ENCODE measurements at places on chromosomes 7 and 10. TPM values are rescaled to one million over a fixed set of nuclear protein-coding genes. Genes with fewer than 3 reads are reported as not detected.

DNA sequence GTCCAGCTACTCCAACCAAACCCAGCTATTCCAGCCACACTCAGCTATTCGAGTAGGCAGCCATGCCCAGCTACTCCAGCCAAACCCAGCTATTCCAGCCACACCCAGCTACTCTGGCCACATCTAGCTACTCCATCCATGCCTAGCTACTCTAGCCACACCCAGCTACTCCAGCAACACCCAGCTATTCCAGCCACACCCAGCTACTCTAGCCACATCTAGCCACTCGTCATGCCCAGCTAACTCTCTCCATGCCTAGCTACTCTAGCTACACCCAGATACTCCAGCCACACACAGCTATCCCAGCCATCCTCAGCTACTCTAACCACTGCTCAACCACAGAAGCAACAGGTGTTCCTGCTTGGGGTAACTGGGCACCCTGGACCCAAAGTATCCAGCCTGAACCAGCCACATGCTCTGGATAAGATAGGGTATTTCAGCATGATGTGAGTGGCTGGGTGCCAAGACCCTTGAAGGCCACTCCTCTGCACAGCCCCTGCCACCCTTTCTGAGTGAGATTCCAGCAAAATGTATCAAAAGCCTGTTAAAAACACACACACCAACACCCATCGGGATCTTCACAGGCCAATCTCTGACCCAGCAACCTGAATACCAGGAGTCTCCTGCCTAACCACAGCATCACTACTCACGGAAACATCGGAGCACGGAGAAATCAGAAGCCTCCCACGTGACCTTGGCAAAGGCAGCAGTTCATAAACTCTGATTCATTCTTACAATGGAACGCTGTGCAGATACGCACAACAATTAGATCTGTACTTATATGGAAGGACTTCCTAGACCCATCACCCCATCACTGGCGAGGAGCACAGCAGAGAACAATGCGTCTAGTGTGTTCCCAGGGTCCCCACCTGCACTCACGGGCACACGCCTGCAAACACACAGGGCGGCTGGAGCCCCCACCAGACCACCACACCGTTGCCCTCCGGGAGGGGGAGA lies 51.8 kb upstream of the DNAAF5 start:
- no peak for DNase-seq
- peaks cover 15% of the 10 kb centered on the region for H3K36me3 ChIP-seq
- no peaks in the 10 kb centered on the region for H3K4me1 ChIP-seq
- no peaks in the 10 kb centered on the region for H3K27me3 ChIP-seq

The EN2 gene
- total RNA-seq: under 0.01 TPM

- no peak for DNase-seq
- peaks cover 3% of the 10 kb centered on the region for H3K27me3 ChIP-seq
- H3K4me3 ChIP-seq: no peak overlapping the region
- H3K4me1 ChIP-seq: peaks cover 19% of the 10 kb centered on the region
- H3K27ac ChIP-seq: no peak overlapping the region
Measured at GRCh38 chr10:8065651-8066050, 11.2 kb downstream of the GATA3 start.

DNA sequence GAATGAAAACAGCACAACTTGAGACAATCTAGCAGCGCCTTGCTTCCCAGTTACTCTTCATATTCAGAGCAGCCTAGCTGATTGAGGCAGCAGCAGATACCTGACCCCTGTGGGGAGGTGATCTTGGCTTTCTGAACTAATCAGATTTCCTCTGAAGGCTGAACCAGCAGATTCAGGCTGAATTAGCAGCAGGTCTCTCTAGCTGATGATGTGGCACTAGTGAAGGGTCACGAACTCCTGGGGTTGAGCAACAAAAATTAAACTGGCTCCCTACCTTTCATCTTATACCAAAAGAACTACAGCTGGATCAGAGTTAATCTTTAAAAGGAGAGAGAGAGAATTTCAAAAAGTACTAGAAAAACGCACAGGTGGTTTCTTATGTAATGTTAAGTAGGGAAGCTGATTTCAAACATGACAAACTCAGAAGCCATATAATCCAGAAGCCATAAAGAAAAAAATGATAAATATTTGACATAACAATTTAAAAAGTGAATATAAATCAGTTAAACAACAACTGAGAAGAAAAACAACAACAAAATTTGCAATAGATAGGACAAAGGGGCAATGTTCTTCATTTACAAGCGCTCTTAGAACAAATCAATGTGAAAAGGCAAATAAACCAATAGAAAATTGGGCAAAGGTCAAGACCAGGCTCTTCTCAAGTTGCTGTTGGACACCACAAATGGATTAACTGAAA lies 13.5 kb downstream of the SLC25A13 start:
- H3K36me3 ChIP-seq: no peaks in the 10 kb centered on the region
- no peak overlapping the region for H3K4me3 ChIP-seq
- H3K27ac ChIP-seq: no peak overlapping the region
- H3K4me1 ChIP-seq: peaks cover 6% of the 10 kb centered on the region

The PALD1 gene
- 7.3 TPM for total RNA-seq
